Right lobe of liver (tissue), 6 donors: ENCODE measurements at places on chromosomes 11 and 22. TPM values are rescaled to one million over a fixed set of nuclear protein-coding genes. Genes with fewer than 3 reads are reported as not detected.

The RBM4B gene
- 6.9 TPM for total RNA-seq

The APOL4 gene
- 1.1 TPM for total RNA-seq

The OR5A1 gene
- not detected for total RNA-seq

The NR1H3 gene
- total RNA-seq, result 82.9 TPM

The MIOX gene
- not detected for total RNA-seq

The RDX gene
- 83.6 TPM for total RNA-seq
